ENCODE measurements at places on chromosomes 12 and 14. TPM values are rescaled to one million over a fixed set of nuclear protein-coding genes. Genes with fewer than 3 reads are reported as not detected.

LRTM2 gene
- total RNA-seq: not detected

FZD10 gene
- total RNA-seq: not detected

KNTC1 gene
- 32.8 TPM for total RNA-seq

SOS2 gene
- 10.9 TPM for total RNA-seq

DNAJC22 gene
- 6.7 TPM for total RNA-seq

OR5AU1 gene
- total RNA-seq: not detected

NOVA1 gene
- 0.90 TPM for total RNA-seq

CAPZA3 gene
- not detected for total RNA-seq

ANO2 gene
- not detected for total RNA-seq

MGP gene
- total RNA-seq: 0.56 TPM

NPFF gene
- not detected for total RNA-seq

KRT82 gene
- not detected for total RNA-seq

SSPN gene
- 7.8 TPM for total RNA-seq

SCNN1A gene
- total RNA-seq: not detected

GRCh38 chr12:92558215-92558773 is 144.5 kb upstream of the PLEKHG7 start:
- peaks cover 6% of the 10 kb centered on the region for H3K4me1 ChIP-seq
- no peak overlapping the region for H3K27ac ChIP-seq
- no peaks in the 10 kb centered on the region for H3K36me3 ChIP-seq
- no peak for DNase-seq
- no peak overlapping the region for H3K4me3 ChIP-seq

DNA sequence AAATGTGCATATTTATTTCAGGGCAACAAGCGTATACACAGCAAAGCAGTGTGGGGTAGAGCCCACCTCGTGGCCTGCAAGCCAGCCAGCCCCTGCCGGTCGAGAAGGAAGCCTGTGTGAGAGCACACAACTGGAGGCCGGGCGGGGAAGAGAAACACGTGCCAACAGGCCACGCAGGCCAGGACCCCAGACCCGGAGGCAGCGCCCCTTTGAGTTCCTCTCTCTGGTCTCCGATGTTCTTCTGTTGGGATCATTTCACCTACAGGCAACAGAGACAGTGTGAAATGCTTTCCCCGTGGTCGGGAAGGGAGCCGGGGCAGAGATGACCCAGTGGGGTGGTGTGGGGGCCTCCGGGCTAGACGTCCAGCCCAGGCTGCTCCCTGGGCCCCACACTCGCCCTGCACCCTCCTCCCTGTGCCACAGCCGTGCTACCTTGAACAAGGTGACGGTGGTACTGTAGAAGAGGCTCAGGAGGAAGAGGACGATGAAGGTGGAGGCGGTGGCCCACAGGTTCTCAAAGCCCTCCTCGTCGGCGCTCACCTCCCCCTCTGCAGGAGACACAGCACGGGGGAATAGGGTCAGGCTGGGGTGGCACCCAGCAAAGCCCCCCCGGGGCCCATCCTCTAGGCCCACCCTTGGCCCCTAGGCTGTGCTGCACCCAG is 325.5 kb downstream of the TMEM121 start:
- H3K27ac ChIP-seq: no peak overlapping the region
- no peaks in the 10 kb centered on the region for H3K27me3 ChIP-seq
- no peak for DNase-seq
- H3K4me1 ChIP-seq: no peaks in the 10 kb centered on the region

DNA sequence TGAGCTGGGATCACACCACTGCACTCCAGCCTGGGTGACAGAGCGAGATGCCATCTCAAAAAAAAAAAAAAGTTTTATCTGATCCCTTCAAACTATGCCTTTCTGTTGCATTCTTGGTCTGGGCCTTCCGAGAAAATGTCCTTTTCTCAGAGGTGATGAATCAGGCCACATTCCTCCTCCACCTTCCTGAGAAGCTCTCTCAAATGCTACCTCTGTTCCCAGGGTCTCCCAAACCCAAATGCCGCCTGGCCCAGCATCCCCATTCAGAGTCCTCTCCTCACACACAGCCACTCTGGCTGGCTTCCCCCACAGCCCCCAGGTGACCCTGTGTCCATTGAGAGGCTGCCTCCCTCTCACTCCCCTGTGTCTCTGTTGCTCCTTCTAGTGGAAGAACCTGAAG is 19.7 kb upstream of the TMED10 start:
- H3K36me3 ChIP-seq: no peaks in the 10 kb centered on the region
- no peaks in the 10 kb centered on the region for H3K27me3 ChIP-seq

- H3K36me3 ChIP-seq: peaks cover 14% of the 10 kb centered on the region
- no peak for DNase-seq
- H3K4me1 ChIP-seq: peaks cover 1% of the 10 kb centered on the region
- H3K4me3 ChIP-seq: no peak overlapping the region
- H3K27me3 ChIP-seq: no peaks in the 10 kb centered on the region
- no peak overlapping the region for H3K27ac ChIP-seq
These were observed 56.8 kb downstream of the HEATR5A start for GRCh38 chr14:31363331-31364073.

GRCh38 chr12:29921307-29921706 is 137.6 kb upstream of the TMTC1 start:
- no peak overlapping the region for H3K4me3 ChIP-seq
- no peaks in the 10 kb centered on the region for H3K27me3 ChIP-seq
- no peaks in the 10 kb centered on the region for H3K36me3 ChIP-seq

GRCh38 chr12:46522071-46522470 is 149.5 kb upstream of the SLC38A2 start:
- H3K36me3 ChIP-seq: peaks cover under 1% of the 10 kb centered on the region
- H3K4me1 ChIP-seq: peaks cover 25% of the 10 kb centered on the region
- DNase-seq: no peak

GRCh38 chr14:74793506-74794155 is 30.5 kb downstream of the YLPM1 start:
- DNase-seq: no peak
- no peaks in the 10 kb centered on the region for H3K27me3 ChIP-seq
- peaks cover 13% of the 10 kb centered on the region for H3K36me3 ChIP-seq
- no peak overlapping the region for H3K4me3 ChIP-seq
- peaks cover 10% of the 10 kb centered on the region for H3K4me1 ChIP-seq

DNA sequence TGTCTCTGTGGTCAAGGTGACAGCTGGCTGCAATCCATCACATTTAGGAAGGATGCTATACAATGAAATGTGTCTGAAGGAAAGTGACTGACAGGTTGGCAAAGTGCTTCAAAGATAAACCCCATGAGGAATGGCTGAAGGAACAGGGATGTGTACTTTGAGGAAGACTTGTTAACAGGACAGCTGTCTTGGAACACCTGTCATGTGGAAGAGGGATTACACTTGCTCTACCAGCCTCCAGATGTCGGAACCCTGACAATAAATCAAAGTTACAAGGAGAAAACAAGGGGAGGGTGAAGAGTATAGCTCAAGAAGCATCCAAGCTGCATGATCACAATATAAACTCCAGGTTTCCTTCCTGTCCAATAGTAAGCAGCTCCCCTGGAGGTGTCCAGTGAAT is 147.8 kb upstream of the TMCC3 start:
- no peak for DNase-seq
- H3K36me3 ChIP-seq: no peaks in the 10 kb centered on the region
- H3K4me3 ChIP-seq: no peak overlapping the region
- no peak overlapping the region for H3K27ac ChIP-seq
- H3K4me1 ChIP-seq: no peaks in the 10 kb centered on the region
- peaks cover 2% of the 10 kb centered on the region for H3K27me3 ChIP-seq

DNA sequence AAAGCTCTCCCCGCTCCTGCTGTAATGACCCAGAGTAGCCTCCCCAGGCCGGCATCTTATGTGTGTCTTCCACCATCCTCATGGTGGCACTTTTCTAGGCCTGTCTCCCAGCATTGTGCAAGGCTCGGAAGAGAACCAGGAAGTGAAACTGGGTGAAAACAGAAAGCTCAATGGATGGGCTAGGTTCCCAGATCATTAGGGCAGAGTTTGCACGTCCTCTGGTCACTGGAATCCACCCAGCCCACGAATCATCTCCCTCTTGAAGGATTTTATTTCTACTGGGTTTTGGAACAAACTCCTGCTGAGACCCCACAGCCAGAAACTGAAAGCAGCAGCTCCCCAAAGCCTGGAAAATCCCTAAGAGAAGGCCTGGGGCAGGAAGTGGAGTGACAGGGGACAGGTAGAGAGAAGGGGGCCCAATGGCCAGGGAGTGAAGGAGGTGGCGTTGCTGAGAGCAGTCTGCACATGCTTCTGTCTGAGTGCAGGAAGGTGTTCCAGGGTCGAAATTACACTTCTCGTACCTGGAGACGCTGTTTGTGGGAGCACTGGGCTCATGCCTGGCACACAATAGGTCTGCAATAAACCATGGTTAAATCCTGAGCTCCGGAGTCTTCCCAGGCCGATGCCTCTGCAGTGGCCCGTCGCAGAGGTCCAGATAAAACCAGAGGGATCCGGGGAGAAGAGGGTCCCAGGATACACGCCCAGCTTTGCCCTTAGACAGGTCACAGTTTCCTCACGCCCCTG is 15.6 kb downstream of the ACVRL1 start:
- peak overlapping the region; percentile 52 for H3K27ac ChIP-seq
- no peak overlapping the region for H3K4me3 ChIP-seq
- H3K27me3 ChIP-seq: no peaks in the 10 kb centered on the region
- peak; percentile 79 for DNase-seq
- no peaks in the 10 kb centered on the region for H3K36me3 ChIP-seq
- peaks cover 12% of the 10 kb centered on the region for H3K4me1 ChIP-seq

DNA sequence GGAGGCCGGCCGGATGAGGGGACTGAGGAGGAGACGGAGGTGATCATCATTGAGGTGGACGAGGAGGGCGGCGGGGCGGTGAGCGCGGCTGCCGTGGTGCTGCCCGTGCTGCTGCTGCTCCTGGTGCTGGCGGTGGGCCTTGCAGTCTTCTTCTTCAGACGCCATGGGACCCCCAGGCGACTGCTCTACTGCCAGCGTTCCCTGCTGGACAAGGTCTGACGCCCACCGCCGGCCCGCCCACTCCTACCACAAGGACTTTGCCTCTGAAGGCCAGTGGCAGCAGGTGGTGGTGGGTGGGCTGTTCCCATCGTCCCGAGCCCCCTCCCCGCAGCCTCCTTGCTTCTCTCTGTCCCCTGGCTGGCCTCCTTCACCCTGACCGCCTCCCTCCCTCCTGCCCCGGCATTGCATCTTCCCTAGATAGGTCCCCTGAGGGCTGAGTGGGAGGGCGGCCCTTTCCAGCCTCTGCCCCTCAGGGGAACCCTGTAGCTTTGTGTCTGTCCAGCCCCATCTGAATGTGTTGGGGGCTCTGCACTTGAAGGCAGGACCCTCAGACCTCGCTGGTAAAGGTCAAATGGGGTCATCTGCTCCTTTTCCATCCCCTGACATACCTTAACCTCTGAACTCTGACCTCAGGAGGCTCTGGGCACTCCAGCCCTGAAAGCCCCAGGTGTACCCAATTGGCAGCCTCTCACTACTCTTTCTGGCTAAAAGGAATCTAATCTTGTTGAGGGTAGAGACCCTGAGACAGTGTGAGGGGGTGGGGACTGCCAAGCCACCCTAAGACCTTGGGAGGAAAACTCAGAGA is 9.6 kb downstream of the MMP14 start:
- peaks cover 47% of the 10 kb centered on the region for H3K4me1 ChIP-seq
- H3K27ac ChIP-seq: peak overlapping the region; percentile 93
- H3K27me3 ChIP-seq: no peaks in the 10 kb centered on the region
- no peak overlapping the region for H3K4me3 ChIP-seq
- peaks cover 58% of the 10 kb centered on the region for H3K36me3 ChIP-seq
- DNase-seq: no peak

DNA sequence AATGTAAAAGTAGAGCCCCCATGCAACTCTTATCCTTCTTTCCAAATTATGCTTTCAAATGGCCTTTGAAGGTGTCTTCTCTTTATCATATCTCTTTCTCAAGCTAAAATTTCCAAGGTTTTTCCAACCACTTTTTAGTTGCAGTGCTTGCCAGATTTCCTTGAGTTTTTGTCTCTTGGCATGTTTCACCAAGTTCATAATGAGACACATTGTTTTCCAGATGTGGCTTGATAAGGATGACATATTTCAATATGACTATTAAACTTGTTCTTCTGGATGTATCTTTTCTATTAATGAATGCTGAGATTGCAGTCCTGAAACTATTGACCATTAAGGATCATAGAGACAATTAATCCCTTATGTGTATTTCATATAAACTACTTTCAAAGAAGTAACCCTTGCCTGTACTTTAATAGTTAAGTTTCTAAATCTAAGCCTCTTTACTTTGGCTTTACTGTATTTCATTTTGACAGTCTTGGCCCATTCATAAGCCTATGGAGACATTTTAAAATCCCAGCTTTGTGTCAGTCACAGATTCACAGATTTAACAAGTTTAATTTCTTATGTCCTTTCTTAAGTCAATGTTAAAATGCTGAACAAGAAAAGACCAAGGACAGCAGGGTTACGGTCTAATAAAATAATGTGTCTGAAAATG is 151.5 kb downstream of the LRFN5 start:
- H3K4me3 ChIP-seq: no peak overlapping the region
- H3K4me1 ChIP-seq: no peaks in the 10 kb centered on the region
- no peaks in the 10 kb centered on the region for H3K36me3 ChIP-seq
- no peak for DNase-seq

DNA sequence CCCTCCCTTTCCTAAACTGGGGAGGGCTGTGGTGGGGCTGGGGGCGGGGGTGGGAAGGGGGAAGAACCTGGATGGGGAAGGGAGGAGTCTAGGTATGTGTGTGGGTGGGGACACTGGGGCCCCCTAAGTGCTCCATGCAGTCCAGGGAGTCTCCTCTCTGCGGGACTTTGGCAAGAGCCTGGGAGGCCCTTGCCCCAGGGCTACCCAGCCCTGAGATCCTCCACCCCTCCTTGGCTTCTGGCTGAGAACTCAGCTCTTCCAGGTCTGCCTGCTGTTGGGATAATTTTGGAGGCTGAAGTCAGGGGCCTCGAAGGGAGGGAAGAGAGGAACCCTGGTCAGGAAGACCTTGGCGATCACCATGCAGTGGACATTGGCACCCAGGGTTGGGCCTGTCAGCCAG is 2.2 kb upstream of the DLK1 start:
- no peak overlapping the region for H3K27ac ChIP-seq
- no peaks in the 10 kb centered on the region for H3K4me1 ChIP-seq
- H3K27me3 ChIP-seq: peaks cover 93% of the 10 kb centered on the region
- H3K4me3 ChIP-seq: no peak overlapping the region
- no peaks in the 10 kb centered on the region for H3K36me3 ChIP-seq

DNA sequence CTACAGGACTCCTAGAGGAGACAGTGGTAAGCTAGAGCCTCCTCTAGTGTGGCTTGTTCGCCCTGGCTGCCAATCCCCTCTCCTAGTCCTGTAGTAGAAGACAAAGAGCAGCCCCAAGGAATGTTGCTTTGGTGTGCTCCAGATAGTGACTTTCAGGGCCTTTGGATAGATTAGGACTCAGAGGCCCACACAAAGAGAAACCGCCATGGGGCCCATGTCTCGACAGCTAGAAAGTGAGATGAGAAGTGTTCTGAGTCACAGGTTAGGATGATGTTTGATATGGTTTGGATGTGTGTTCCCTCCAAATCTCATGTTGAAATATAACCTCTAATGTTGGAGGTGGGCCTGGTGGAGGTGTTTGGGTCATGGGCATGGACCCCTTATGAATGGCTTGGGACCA is 51.8 kb upstream of the JDP2 start:
- no peak overlapping the region for H3K4me3 ChIP-seq
- peaks cover 57% of the 10 kb centered on the region for H3K27me3 ChIP-seq
- H3K27ac ChIP-seq: no peak overlapping the region
- no peak for DNase-seq
